NCI-H446 treated with DMSO at 0.1 percent for 48 hours (cell line): ENCODE measurements at places on chromosomes 2 and 18.

DNA sequence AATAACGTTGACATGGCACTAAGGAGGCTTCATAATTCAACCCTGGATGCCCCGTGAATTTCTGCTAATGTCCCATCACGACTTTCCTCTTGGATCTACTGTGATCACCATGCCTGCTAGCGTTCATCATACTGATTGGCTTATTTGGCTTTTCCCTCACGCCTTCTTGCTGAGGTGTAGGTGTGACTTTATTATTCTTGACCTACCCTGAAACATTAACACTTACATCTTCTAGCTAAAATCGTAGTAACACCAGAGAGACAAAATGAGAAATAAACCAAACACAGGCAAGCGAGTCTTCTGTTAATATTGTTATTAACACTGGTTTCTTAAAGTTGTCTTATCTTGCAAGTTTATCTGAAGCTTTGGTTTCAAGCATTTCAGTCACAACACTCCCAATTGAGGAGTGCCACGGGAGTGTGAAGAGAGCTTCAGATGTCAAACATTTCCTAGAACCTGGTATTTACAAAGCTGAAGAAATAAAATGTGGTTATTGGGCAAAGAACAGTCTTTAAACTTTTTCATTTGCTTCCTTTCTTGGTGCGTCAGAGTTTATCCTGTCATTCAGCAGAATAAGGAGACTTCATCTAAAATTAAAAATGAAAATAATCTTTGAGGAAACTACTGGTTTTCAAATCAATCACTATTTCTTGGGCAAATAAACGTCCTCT lies 15.4 kb upstream of the STAT1 start:
- no peak for DNase-seq

DNA sequence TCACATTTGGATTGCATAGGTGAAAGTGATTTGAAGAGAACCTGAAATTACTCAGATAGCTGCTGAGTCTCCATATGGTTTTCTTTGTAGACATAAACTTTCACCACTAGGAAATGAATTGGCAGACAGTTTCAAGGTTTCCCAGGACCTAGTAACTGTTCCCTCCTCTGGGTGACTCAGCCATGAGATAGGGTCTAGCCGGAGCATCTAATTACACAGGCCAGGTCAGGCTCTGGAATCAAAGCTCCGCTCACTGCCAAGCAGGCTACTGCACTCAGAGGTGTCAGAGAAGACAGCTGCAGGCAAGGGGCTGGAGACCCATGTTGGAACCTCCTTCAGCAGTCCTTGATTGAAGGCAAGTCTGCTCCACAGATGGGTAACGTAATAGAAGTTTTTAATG lies 429.2 kb downstream of the TNS1 start:
- DNase-seq, result no peak

GRCh38 chr18:22637787-22638186 lies 220.1 kb upstream of the CTAGE1 start:
- DNase-seq, result no peak

DNA sequence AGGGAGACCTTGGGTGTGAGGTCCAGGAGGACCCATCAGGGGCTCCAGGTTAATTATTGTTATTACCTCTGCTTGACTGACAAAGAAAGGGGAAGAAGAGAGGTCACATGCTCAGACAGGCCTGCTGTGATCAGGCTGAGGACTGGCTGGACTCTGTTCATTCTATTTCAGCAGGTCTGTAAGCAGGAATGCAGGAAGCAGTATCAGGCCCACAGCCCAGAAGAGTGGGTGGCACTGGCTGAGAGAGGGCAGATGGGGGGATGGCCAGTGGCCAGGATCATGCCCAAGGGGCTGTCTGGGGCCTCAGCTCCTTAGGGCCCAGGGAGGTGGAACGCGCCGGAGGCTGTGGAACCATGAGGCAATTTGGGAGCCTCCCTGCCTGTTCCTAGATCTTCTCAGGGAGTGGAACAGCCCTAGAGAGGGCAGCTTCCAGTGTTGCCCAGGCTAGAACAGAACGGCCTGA lies 43.7 kb upstream of the ZBTB7C start:
- no peak for DNase-seq

GRCh38 chr2:7352191-7352590 lies 435.0 kb downstream of the RNF144A start:
- DNase-seq, result no peak

DNA sequence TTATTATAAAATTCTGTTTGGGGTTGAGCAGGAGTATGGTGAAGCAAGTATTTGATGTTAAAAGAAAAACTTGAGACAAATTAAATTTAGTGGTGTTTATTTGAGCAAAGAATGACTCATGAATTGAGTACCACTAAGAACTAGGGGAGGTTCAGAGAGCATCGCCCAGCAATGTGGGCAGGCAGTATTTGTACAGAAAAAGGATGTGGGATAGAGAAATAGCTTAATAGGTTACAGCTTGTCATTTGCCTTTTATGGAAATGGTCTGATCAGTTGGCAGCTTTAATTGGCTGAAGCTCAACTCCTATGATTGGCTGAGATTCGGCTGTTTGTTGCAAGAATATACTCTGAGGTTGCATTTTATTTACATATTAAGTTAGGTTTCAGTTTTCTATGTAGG lies 68.2 kb downstream of the LRATD1 start:
- DNase-seq, result no peak

DNA sequence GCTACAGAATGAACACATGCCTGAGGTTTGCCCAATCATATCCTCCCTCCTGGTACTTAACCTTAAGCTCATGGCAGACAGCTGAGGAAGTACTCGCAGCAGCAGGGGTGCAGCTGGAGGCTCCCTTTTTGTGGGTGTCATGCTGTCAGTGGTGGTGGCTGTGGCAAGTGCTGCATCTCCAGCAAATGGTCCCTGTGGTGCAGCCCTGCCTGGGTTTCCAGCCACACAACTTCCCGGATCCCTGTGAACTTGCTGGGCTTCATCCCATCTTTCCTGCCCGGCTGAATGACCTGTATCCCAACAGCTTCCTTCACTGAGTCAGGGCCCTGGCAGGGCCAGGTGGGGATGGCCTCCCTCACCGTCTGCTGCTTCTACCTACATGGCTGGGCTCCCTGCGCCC lies 5.0 kb downstream of the TMEM185B start:
- no peak for DNase-seq

DNA sequence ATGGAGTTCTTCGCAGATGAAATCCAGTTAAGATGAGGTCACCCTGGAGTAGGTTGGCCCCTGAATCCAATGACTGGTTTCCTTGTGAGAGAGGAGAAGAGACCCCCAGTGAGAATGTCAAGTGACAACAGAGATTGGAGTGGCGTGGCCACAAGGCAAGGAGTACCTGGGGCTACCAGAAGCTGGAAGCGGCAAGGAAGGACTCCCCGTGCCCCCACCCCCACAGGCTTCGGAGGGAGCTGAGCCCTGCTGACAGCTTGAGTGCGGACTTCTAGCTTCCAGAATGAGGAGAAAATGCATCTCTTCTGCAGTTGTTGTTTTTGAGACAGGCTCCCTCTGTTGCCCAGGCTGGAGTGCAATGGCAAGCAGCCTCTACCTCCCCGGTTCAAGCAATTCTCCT lies 78.0 kb upstream of the HPCAL1 start:
- DNase-seq, result no peak

- no peak for DNase-seq
These were observed 58.4 kb downstream of the TMEM247 start for GRCh38 chr2:46537624-46538295.

DNA sequence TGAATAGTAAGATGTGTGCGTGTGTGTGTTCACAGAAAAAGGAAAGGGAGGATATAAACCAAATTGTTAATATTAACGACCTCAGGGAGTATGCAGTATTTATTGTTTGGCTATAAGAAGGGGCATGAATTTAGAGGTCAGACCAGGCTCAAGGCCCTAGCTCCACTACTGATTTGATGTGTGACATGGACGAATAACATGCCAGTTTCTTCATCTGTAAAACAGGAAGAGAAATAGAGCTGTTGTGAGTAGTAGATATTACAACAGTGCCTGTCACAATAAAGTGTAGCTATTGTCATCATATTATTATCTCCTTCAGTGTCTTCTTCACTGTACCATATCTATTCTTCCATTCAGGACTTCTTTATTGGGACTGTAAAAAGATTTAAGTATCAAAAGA lies 4.1 kb upstream of the MAT2A start:
- no peak for DNase-seq

GRCh38 chr2:196515608-196516007 lies 123.9 kb upstream of the CCDC150 start:
- DNase-seq, result no peak

GRCh38 chr18:42588786-42589185 lies 526.7 kb downstream of the RIT2 start:
- DNase-seq, result no peak

- DNase-seq, result no peak
These were observed 62.0 kb downstream of the MYL12B start for GRCh38 chr18:3323900-3324299.

- DNase-seq, result no peak
These were observed 1.6 kb upstream of the CCL20 start for GRCh38 chr2:227812001-227812400.

DNA sequence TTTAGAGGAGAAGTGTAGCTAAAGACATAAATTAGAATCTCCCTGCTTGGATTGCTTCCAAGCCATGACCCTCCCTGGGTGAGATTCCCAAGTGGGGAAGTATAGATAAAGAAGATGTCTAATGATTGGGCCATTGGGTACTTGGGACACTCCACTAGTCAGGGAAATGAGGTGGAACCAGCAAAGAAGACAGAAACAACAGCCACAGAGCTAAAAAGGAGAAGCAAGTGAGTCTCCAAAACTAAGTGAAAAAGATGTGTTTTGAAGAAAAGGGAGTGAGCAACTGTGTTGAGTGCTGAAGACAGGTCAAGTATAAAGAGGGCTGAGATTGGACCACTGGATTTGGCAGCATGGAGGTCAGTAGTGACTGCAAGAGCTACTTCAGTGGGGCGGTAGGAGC lies 276.7 kb upstream of the STON1 start:
- DNase-seq, result no peak

- DNase-seq, result no peak
These were observed 43.5 kb downstream of the IRS1 start for GRCh38 chr2:226756131-226756530.

- no peak for DNase-seq
These were observed 105.0 kb downstream of the AP1S3 start for GRCh38 chr2:223732346-223732745.

DNA sequence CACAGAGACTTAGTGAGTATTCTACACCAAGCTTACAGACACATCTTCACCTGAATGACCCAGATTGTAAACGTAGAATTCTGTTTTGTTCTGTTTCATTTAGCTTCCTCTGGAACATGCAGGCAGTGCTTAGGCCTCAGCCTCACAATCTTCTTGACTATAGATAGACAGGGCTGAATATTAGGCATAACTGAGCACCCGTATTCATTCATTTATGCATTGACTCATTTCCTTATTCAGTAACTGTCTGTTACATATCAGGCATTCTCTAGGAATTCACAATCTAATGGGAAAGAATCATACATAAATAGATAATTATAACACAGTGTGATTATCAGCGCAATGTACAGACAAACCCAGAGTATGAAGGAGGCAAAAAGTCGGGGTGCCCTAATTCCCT lies 124.9 kb upstream of the ETAA1 start:
- no peak for DNase-seq

DNA sequence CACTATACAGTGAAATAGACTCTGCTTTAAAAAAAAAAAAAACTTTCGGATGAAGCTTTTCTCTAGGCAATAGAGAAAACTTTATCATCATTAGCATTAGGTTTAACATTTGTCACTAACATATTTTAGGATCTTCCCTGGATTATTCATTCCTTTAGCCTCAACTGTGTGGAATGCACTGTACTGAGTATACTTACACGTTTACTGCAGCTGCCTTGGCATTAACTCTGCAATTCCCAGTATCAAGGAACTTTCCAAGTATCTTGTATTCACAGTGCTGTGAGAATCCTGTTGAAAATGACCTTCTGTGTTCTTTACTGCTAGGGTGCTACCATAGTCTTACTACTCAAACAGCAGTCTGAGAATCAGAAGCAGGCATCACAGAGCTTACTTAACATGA lies 328.2 kb upstream of the COL3A1 start:
- DNase-seq, result no peak

DNA sequence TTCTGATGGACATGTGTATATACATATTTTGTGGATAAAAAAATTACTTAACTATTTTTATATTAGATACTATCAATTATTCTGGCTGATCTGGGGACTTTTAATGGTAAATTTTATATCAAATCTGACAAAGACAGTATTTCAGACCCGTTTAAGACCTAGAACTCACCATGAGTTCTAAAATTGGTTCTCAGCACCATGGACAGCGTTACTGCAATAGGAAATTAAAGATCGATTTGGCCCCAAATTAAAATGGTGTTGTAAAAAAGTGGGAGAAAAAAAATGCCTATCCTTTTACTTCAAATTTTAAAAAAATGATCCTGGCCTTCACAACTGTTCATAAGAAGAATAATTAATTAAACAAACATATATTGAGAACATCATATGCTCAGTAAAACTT lies 919 bp upstream of the SCN2A start:
- DNase-seq, result no peak
